ENCODE measurements at places on chromosomes 16 and 17.

GRCh38 chr16:911604-912321 lies 59.0 kb downstream of the LMF1 start:
- DNase-seq = no peak

- no peak for DNase-seq
Observed at GRCh38 chr17:58507123-58507634, 7.3 kb downstream of the MTMR4 start.

GRCh38 chr16:74680681-74681080 lies 14.0 kb upstream of the RFWD3 start:
- DNase-seq = no peak

DNA sequence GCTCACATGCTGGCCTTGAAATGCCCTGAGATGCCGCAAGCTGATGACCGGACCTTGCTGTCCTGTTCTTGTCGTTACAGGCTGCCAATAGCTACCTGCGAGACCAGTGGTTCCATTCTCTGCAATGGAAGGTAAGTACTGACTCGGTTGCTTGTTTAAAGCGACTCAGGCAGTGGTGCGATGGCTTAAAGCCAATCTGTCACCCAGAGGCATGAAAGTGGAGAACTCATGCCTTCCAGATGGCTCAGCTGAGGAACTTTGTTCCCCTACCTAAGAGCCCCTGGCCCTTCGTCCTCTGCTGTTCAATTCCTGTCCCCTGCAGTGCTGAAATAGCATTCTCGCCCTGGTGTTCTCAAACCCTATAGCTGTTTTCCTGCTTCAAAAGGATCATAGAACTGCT lies 158.3 kb upstream of the PLCG2 start:
- DNase-seq = no peak

DNA sequence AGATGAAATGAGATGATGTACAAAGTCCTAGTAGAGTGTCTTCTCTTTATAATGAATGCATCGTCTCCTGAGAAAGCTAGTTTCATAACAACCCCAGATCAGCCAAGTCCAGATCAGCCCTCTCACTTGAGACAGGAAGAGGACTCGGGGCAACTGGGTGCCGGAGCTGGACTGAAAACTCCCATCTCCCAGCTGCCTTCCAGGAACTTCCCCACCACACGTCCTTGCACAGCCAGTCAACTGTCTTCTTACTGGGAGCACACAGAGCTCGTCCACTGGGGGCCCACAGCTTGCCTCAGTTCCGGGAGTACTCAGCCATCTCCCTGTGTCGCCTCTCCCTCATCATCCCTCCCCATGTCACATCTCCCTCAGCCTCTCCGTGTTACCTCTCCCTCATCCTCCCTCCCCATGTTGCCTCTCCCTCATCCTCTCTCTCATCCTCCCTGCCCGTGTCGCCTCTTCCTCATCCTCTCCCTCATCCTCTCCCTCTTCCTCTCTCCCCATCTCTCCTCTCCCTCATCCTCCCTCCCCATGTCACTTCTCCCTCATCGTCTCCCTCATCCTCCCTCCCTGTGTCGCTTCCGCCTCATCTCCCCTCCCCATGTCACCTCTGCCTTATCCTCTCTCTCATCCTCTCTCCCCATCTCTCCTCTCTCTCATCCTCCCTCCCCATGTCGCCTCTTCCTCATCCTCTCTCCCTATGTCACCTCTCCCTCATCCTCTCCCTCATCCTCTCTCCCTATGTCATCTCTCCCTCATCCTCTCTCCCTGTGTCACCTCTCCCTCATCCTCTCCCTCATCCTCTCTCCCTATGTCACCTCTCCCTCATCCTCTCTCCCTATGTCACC lies 22.4 kb upstream of the KCNH6 start:
- no peak for DNase-seq

DNA sequence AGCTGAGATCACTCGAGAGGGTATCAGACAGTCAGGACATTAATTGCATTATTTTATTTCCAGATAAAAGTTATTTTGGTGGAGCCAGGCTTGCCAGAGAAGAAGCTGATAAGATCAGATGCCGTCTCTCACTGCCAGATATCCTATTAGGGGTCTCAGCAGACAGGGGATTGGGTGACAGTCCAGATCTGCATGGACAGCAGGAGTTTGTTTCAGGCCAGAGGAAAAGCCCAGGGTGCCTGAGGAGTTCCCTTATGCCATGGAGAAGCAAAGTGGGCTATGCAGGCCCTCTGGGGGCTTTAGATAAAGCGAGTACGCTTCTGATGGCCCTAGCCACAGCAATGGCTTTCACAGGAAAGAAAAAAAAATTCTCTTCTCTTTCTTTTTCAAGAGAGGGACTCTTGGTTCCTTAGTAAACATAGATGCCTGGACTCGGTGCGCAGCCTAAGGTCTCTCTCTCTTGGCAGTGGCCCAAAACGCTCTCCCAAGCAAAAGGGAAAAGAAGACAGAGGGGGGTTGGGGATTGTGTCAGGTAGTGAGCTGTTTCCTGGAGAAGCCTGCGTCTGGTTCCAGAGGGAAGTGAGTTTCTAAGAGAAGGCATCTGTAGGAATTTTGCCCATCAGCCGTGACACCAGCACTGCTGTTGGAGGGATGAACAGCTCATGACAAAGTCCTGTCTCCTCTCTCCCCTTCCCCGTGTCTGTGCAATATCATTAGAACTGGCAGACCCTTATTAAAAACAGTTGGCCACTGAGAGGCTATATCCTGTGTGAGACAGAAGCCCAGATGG lies 166.3 kb upstream of the FOXF1 start:
- DNase-seq = no peak

- peak; percentile 70 for DNase-seq
Observed at GRCh38 chr17:47810200-47810821, 11.3 kb downstream of the OSBPL7 start.

DNA sequence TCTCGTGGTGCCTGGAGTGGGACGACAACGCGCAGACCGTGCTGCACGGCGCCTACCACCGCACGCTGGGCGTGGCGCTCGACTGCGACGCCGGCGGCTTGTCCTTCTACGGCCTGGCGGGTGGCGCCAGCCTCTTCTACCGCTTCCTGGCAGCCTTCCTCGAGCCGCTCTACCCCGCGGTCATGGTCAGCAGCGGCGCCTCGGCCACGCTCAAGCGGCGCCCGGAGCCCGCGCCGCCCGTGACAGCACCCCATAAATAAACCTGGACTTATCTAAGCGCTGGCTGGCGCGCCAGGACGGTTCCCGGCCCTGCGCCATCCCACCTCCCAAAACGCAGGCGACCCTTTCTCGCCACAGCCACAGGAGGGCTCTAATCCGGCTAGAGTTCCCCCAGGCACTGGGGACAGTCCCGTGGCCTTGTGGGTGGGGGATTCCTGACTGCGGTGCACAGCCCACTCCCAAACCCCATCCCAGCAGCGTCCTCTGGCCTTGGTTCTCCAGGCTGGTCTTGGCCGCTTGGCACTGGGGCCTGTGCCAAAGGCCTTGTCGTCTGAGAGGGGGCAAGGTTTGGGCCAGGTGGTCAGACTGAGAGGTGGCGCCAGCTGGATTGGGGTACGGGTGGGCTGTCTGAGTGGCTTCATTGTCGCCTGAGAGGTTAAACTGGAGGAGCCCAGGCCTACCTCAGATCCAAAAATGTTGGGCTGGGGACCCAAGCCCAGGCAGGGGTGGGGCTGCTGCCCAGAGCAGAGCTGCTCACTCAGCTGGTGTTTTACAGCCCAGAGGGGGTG lies 10.1 kb upstream of the SLC16A5 start:
- DNase-seq = peak; percentile 27

DNA sequence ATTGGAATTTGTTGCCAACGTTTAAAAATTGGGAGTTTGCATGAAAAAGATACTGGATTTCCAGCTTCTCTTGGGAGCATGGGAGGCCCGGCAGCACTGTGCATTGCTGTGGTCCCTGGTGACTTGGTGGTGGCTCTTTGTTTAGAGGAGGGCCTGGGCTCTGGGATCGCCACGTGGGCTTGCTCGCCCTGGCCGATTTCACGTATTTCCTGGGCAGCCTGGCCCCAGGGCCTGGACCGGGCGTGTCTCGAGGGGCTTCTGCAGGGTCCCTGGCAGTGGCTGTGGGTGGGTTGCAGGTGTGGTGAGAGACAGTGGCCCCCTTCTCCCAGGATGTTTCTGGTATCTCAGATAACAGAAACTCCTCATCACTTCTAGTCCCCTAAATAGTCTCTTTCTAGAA lies 67.9 kb downstream of the ATP2C2 start:
- no peak for DNase-seq

DNA sequence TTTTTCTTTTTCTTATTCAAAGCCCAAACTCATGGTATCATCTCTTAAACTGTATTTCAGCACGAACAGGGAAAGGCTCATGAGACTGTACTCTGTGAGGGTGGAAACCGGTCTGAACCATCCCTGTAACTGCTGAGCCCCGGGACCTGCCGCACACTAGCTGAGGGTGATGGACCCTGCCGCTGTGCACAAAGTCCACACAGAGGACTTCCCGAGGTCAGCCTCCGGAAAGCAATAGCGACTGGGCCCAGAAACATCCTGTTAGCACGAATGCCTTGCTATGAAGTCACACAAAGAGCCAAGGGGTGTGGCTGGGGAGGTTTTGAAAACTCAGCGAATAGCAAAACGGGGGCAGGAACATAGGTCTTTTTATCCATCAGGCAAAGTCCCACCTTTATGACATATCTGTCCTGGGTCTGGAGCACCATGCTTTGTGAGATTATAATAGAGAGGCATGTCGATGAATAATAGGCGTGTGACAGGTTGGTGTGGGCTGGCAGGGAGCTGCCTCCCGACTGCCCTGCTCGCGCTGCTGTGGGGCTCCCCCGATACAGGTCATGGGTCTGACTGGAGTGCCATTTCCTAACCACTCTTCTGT lies 33.4 kb downstream of the CDK5R1 start:
- DNase-seq = peak; percentile 22

- DNase-seq = peak; percentile 28
Observed at GRCh38 chr16:8798174-8798527, 512 bp downstream of the PMM2 start.

DNA sequence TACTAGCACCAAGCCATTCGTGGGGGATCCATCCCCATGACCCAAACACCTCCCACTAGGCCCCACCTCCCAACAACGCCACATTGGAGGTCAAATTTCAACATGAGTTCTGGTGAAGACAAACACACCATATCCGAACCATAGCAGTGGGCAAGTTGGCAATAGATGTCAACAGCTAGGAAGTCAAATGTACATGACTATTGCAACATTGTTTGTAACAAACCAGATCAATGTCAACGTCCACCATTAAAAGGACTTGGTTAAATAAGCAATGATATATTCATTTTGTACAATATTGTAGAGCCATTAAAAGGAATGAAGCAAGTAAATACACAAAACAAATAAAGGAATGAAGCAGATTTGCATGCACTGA lies 26.5 kb upstream of the CIITA start:
- no peak for DNase-seq

DNA sequence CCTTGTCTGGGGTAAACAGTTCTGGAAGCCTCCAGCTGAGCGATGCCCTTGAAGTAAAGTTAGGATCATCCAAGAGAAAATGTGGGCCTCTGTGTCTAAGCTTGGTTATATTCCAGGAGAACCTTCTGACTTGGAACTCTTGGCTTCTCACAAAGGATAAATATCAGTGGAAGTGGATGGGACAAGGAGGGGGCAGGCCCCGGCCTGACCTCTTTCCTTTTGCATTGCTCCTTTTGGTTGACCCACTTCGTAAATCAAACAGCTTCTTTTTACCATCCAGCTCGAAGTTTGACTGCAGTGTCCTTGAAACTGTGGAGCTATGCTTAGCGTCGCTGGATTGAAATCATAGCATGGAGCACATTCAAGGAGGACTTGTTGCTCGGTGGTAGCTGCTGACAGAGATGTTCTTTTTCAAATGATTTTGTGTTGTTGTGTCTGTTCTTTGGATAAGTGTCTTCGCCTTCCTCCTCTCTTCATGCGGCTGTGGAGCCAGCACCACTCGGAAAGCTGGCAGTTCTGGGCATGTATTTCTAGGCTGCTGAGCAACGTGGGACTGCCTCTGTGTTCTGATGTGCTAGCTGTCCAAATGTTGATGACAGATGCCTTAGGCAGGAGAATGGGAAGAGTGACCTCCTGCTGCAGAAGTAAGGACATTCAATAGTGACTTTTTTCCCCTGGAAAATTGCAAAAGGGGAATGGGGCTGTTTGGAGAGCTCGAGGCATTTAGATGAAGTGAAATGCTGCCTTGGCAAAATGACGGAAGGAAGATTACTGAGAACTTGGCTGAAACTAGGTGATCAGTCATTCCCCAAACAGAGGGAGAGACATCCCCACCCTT lies 4.5 kb downstream of the MINK1 start:
- no peak for DNase-seq

DNA sequence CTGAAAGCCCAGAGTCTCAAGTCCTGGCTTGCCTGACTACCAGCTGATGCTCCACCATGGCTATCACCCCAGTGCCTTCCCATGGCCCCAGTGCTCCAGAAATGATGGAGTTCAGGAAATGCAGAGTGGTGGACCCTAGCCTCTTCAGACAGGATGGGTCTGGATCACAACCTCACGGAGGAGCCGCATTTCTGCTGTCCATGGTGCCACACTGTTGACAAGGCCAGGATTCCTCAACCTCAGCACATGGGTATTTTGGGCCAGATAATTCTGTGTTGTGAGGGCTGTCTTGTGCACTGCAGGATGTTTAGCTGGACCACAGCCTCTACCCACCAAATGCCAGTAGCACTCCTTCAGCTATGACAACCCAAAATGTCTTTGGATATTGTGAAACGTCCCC lies 6.7 kb upstream of the CRHR1 start:
- no peak for DNase-seq

- no peak for DNase-seq
Observed at GRCh38 chr17:327971-328370, 24.6 kb downstream of the RPH3AL start.

DNA sequence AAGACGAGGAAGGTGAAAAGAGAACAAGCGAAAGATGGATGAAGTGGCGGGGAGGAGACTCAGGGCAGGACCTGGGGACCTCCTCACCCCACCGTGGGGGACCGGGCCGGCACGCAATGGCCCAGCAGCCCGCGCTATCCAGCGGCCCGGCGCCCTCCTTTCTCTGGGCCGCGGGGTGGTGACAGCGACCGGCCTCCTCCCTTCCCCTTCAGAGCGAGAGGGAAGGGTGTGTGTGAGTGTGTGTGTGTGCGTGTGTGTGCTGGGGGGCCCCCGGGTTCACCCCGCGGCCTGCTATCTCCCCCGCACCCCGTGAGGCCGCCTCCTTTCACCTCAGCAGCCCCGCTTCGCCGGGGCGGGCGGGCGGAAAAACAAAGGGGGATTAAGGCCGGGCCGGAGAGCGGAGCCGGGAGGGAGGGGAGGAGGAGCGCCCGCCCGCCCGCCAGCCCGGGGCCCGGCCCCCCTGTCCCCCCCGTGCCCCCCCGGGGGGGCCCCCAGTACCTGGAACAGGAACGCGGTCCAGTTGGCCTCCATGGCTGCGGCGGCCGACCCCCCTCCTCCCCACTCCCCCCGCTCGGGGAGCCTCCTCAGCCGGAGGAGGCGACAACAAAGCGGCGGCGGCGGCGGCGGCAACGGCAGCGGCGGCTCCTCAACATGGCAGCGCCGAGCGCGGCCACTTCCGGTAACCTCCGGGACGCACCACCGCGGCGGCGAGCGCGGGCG lies at the start of gene VEZF1:
TSS of gene VEZF1 (minus strand) at position 674 of the 720 bp plus-strand sequence. CDS start at position 531, 143 bp downstream.
- peak; percentile 71 for DNase-seq

DNA sequence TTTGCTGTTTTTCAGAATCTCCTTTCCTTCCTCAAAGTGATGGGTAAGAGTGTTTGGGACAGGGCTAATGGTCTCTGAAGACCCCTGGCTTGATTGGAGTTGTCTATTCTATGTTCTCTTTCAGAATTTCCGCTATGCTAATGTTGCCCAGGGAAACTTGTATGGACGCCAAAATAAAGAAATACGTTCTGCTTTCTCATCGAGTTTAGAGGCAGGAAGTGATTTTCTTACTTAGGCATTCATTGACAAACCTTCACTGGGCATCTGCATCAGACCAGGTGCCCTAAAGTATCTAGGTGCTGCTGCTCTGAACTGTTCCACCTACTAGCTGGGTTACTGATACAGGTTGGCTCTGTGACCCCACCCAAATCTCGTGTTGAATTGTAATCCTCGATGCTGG lies 787.9 kb upstream of the EEF2KMT start:
- no peak for DNase-seq

GRCh38 chr17:37174205-37174604 lies 201.6 kb upstream of the C17orf78 start:
- DNase-seq = no peak
